ENCODE measurements at places on chromosomes 11 and 22.
A peak's percentile ranks its signal among the peaks of the same experiment; 100 is the strongest.

GRCh38 chr22:40021401-40022000 lies 26.7 kb downstream of the FAM83F start:
- DNase-seq, result no peak

GRCh38 chr11:123601136-123601535 lies 53.3 kb downstream of the SCN3B start:
- DNase-seq, result peak; percentile 67

- DNase-seq, result no peak
Measured at GRCh38 chr11:93767018-93767417, 17.1 kb upstream of the MED17 start.

GRCh38 chr22:32618441-32619140 lies 144.0 kb downstream of the FBXO7 start:
- DNase-seq, result peak; percentile 84

DNA sequence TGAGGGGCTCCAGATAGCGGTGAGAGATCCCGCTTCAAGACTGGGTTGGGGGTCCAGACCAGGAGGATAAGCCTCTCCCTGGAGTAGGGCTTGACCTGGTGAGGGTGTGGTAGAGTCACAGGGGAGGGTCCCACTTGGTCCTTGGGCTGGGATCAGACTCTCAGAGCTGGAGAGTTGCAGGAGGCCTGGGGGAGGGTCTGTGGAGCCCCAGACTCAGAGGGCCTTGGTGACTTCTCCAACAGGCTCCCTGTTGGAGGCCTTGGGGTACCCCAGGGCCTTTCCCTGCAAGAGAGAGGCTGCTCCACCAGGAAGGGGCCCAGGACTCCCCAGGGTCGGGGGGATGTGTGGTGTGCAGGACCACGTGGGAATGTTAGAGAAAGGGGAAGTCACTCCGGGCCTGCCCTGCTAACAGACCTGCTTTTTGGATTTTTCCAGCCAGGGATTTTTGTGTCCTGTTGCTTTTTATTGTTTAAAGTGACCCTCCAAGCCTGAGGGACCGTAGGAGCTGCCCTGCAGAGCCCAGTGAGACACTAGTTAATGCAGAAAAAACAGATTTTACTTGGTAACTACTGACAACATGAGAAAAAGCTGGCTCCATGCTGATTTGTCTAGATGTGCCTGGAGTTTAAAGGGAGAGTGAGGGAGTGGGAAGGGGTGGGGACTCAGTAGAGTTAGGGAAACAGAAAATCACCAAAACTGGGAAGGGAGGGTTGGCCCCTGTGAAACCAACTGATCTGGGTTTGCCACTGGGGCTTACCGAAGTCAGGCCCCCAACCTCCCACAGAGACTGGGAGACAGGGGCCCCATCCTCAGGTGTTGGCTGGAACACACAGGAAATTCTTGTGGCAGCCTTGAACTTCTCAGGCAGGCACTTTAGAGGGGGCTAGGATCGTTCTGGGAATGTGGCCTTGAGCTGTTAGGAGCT lies 801 bp upstream of the TXNRD2 start:
- peak; percentile 87 for DNase-seq

GRCh38 chr22:35517207-35517606 lies 23.4 kb upstream of the RASD2 start:
- DNase-seq, result no peak

DNA sequence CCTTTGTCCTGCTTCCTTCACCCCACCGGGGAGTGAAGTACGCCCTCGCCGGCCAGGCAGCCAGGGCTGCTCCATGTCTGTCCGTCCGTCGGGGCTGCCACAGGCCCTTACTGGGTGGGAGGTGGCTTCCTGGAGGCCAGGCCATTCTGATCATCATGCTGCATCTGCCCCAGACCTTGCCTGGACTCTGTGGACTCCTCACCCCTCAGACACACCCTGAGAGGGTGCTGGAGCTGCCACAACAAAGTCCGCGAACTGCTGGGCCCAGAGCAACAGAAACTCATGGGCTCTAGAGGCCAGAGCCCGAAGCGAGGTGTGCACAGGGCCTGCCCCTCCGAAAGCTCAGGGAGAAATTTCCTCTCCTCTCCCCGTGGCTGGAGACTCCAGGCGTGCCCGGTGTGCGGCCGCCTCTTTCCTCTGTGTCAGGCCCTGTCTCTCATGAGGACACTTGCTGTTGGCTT lies 124.2 kb downstream of the KCNQ1OT1 start:
- no peak for DNase-seq

DNA sequence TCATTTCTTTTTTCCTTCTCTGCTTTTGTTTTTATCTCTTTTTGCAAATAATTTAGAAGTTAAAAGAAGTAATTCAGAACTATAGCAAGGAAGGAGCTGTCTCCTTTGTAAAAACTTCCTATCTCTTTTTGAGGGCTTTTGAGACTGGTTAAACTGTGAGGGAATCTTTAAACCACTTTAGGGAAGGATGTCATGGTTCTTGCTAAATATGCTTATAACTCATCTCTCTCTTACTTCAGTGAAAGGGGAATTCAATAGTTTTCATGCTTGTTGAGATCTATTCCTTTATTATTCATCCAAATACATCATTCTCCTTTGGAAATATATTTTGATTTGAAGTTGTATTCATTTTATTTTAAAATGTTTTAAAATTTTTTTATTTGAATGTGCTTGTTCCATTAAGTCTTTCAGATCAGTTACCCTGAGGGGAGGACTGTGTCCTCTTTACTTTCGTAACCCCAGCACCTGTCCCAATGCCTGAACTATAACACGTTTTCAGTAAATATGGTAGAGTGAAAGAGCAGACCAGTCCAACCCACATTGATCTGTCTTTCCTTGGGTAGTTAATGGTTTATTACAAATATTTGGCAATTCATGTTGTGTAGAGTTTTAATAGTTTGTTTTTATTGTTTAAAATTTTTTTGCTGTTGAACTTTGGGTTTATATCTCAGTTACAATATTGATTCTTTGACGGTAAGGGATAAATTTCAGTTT lies 27.5 kb downstream of the AMOTL1 start:
- no peak for DNase-seq

DNA sequence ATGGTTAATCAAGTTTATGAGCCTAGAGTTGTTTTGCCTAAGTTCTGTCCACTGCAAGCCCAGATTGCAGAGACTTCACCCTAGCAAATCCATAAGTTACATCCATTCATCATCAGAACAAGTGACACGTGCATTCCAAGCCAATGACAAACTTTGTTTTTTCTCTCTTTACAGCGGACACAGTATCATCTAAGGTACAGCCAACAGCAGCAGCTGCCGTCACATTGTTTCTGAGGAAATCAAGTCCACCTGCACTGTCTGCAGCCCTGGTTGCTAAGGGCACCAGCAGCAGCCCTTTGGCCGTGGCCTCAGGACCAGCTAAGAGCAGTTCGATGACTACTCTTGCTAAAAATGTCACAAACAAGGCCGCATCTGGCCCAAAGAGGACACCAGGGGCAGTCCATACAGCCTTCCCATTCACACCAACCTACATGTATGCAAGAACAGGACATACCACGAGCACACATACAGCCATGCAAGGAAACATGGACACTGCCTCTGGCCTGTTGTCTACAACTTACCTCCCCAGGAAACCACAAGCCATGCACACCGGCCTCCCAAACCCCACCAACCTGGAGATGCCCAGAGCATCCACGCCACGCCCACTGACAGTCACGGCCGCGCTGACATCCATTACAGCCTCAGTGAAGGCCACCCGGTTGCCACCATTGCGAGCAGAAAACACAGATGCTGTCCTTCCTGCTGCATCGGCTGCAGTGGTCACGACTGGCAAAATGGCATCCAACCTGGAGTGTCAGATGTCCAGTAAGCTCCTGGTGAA lies 155.8 kb downstream of the C11orf91 start:
- no peak for DNase-seq

- no peak for DNase-seq
Measured at GRCh38 chr22:50673231-50674129, 857 bp downstream of the SHANK3 start.

GRCh38 chr11:40302669-40303068 lies 1156.8 kb downstream of the LRRC4C start:
- peak; percentile 77 for DNase-seq
